Mesothelial cell of epicardium (in vitro differentiated cells): ENCODE measurements at places on chromosomes 3 and 15.

- no peak for DNase-seq
Observed at GRCh38 chr3:50192689-50193141, 1.3 kb downstream of the GNAT1 start.

GRCh38 chr3:109927161-109927560 lies 589.8 kb upstream of the DPPA4 start:
- DNase-seq = no peak

DNA sequence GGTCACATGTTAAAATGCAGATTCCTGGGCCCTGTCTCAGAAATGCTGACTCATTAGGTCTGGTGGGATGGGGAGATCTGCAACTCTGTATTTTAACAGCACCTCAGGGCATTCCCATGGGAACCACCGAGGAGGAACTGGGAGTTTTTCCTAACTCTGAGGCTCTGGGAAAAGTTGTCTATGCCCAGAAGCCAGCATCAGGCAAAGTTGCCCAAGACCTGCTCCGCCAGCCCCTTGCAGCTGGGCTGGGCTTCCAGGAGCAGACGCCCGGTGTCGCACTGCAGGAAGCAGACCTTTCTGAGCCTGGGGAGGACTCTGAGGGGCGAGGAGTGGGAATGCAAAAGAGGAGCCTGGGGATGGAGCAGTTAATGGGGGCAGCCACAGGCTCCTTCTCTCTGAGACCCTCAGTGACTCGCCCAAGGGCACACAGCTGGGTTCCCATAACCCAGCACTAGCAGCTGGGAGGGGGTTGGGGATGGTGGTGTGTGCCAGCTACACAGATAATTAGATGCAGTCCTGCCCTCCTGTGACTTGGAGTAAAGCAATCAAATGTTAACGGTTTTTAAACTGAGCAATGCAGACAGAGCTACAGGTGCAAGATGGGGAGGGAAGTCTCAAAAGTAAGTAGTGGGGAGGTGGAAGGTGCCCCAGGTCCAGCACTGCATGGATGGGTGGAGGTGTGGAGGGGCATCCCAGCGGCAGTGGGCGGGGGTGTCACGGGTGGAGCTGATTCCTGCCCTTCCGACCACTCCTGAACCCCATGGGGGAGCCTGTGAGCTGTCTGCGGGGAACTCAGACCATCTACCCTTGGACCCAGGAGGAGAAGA lies 100.4 kb downstream of the LSM3 start:
- no peak for DNase-seq

DNA sequence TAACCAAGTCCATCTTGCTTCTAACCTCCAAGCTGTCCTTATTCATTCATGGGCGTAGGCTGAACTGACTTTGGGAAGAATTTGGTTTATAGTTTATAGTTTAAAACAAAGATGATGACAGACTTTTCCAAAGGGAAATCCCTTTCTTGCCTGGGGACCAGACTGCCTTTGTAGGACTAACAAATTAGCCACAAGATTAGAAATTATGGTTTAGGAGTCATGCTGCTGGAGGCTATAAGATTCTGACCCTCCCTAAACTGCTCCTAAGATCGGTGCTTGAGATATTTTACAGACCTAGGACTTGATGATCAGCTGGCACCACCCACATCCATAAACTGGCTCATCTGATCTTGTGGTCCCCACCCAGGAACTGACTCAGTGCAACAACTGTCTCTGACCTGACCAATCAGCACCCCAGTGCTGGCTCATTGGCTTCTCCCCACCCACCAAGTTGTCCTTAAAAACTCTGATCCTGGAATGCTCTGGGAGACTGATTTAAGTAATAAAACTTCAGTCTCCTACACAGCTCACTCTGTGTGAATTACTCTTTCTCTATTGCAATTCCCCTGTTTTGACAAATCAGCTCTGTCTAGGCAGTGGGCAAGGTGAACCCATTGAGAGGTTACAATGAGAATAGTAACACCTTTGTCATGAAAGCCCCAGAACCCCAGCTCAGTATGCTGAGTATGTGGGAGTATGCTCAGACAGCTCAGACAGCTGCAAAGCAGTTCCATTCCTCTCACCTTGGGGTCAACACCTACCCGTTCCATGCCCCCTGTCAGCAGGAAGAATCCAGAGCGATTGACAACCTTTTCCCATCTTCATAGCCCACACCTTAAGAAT lies 51.6 kb upstream of the C15orf39 start:
- no peak for DNase-seq

GRCh38 chr3:4977001-4977852 lies 2.0 kb upstream of the BHLHE40 start:
- no peak for DNase-seq

DNA sequence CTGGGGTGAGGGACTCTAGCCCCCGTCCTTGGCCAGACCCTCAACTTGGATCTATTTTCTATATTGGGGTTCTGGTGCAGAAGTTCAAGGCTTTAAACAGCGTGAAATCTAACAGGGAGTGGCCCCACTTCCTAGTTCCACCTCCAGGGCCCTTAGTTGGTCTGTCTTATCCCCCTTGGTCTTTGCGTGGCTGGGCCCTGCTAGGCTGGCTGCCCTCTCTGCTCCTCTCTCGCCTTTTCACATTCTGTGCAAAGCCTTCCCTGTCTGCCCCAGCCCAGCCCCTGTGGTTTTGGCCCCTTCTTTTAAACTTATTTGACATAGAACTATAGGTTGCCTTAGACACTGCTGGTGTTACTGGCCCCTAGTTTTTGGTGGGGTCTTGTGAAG lies 5.6 kb downstream of the PPCDC start:
- no peak for DNase-seq

GRCh38 chr15:94478763-94479162 lies 247.4 kb downstream of the MCTP2 start:
- DNase-seq = no peak

- no peak for DNase-seq
Observed at GRCh38 chr3:195767792-195768191, 43.9 kb downstream of the MUC4 start.
